NCI-H1048 (cell line): ENCODE measurements at places on chromosomes 7 and 10.

DNA sequence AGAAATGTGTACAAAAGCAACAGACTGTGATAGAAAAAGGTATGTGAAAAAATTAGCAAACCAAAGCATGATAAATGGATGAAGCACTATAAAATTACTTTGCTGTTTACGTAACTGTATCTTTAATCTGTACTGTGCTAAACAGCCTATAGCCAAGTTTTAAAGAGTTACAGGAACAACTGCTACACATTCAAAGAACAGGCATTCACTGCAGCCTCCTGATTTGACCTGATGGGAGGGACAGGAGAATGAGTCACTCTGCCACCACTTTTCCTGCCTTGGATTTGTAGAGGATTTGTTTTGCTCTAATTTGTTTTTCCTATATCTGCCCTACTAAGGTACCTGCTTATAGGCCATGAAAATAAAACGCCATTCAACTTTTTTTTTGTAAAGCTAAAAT lies 116.1 kb downstream of the FANK1 start:
- no peak for DNase-seq

DNA sequence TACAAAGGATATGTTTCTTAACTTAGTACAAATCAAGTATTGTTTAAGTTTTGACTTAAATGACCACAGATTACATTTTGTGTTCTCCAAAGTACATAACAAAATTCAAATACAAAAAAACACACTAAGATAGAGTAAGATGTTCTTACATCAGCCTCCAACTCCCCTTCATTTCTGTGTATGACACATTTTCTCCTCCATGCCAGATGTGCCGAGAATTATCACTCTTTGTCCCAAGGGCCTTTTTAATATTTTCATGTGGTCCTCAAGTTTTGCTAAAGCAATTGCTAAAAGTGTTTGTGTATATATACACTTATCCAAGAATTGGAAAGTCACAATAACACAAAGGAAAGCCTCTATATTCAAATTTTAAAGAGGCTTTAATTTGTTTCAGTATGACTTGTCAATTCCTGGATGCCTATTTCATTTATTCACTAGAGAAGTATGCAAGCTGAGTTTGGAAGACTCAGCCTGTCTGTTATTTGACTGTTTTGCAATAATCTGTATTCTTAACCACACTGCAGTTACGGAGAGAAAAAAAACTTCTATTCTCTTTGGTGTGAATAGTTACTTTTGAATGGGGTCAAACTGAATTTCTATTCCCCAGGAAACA lies 586.4 kb upstream of the SEMA3D start:
- DNase-seq: no peak

GRCh38 chr10:86321568-86321967 lies 45.0 kb downstream of the GRID1 start:
- DNase-seq: no peak

DNA sequence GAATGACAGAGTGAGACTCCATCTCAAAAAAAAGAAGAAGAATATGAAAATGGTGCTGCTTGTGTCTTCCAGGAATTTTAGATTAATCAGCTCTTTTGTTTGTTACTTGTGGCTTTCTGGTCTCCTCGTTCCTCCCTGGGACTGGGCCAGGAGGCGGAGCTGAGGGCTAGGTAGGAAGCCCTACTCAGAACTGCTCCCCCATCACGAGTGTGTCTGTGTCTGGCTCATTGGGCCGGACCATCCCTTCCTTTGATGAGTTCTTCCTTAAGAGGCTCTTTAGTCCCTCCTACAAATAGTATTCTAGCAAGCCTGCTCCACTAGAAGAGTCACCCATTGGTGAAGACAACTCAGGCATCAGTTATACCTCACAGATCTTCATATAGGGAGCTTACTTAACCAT lies 56.8 kb upstream of the YAE1 start:
- no peak for DNase-seq

DNA sequence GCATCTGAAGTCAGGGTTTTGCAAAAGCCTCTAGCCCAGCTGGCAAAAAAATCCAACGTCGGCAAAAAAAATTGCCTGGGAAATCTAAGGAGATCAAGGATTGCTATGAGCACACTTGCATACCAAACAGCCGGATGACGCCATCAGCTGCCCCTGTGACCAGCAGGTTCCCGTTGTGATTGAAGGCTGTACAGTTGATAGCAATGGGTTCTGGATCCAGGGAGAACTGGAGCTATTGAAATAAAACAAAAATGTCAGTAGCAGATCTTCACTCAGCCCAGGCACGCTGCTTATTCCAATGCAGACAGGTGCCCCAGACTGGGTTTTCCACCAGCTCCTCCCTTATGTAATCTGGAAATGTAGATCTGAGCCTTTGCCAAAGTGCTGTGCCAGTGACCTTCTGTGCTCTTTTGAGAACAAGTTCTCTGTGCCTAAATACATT lies 18.7 kb upstream of the CYREN start:
- no peak for DNase-seq

GRCh38 chr7:89680161-89680560 lies 474.1 kb upstream of the STEAP1 start:
- no peak for DNase-seq

- DNase-seq: no peak
Observed at GRCh38 chr10:29849126-29849833, 210.1 kb downstream of the JCAD start.

- DNase-seq: no peak
Observed at GRCh38 chr7:64192775-64193174, 14.2 kb upstream of the ZNF735 start.

GRCh38 chr7:52309631-52310030 lies 725.8 kb upstream of the POM121L12 start:
- no peak for DNase-seq

- no peak for DNase-seq
Observed at GRCh38 chr10:117734731-117735405, 192.3 kb downstream of the EMX2 start.

GRCh38 chr10:126127481-126128029 lies 231.2 kb downstream of the FANK1 start:
- no peak for DNase-seq
